ENCODE measurements at places on chromosomes 1 and 21.

DNA sequence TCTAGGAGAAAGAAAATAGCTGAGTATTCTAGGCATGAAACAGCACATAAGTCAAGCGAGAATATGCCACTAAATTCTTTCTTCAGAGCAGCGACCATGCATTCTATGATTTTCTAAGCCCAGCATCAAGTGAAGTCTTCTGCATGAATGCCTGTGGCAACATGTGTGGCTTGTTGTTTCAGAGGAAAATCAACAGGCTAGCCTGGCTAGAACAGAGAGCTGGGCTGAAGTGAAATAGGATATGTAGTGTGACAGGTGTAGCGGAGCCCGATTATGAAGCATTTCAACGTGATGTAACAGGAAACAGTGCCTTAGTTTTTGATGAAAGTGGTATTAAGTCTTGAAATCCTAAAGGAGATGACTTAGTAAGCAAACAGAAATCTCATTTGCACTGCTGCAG is 7.0 kb downstream of the CSDE1 start:
- no peak for DNase-seq

DNA sequence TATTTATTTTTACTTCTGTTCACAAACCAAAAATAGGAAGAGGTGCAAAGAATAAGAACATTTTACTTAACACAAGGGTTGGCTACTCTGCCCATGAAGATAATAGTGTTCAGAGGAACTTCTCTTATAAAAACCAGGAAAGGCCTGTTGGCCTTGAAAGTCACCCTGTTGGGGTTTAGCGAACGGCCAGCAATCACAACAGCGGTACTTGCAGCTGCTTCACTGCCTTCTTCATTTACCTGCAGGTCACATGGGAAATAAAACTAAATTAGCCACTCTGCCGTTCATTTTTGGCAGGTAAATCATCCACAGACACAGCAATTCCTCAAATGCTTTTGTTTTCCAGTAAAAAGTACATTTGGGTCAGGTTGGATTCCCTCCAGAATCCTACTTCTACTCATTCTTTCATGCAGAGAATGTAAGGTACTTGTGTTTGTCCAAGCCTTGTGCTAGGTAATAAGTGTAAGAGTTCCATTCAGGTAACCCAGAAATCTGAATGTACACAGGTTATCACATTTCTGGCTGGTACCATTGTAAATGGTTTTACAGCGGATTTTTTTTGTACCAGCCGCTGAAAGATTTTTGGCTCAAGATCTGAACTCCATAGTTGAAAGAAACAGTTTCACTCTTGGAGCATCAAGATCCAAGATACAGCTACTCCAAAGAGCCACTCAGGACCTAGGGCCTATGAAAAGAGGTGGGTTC is 13.1 kb downstream of the SERPINC1 start:
- no peak for DNase-seq

DNA sequence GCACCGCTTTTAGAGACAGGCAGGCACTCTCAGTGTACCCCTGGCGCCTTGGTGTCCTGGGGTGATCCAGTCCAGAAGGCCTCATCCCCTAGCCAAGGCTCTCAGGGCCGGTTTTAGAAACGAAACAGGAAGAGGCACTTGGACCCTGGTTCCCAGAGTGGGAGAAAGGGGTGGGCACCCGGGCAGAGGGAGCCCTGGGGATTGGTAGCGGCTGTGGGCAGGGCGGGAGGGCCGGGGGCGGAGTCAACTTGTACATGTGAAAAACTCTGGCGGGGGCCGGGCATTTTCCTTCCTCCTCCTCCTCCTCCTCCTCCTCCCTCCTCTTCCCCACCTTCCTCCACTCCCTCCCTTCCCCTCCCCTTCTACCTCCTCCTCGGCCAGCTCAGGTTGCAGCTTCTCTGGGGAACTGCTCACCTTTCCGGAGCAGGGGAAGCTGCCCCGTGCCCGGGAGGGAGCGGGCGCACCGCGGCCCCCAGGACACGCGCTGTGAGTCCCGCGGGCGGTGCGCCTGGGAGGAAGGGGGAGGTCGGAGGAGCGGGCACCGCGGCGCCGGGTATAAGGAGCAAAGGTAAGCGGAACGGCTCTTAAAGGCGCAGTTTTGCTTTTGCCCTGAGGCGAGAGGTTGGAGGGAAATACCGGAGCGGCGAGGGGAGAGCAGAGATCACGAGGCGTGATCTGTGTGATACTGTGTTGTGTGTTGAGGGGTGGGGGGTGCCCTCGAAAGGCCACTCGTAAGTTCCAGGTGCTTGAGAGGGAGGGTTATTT is at the start of gene CDK18:
Gene CDK18 (plus strand): TSS at position 359 of the 765 bp plus-strand sequence. CDS start 18,499 bp downstream, outside the sequence.
- peak; percentile 32 for DNase-seq

GRCh38 chr21:28256420-28256831 is 736.3 kb downstream of the LTN1 start:
- no peak for DNase-seq

GRCh38 chr1:183092350-183092749 is 69.1 kb downstream of the LAMC1 start:
- no peak for DNase-seq

- DNase-seq: no peak
Observed at GRCh38 chr1:104874044-104874443, 1124.3 kb downstream of the AMY1C start.

DNA sequence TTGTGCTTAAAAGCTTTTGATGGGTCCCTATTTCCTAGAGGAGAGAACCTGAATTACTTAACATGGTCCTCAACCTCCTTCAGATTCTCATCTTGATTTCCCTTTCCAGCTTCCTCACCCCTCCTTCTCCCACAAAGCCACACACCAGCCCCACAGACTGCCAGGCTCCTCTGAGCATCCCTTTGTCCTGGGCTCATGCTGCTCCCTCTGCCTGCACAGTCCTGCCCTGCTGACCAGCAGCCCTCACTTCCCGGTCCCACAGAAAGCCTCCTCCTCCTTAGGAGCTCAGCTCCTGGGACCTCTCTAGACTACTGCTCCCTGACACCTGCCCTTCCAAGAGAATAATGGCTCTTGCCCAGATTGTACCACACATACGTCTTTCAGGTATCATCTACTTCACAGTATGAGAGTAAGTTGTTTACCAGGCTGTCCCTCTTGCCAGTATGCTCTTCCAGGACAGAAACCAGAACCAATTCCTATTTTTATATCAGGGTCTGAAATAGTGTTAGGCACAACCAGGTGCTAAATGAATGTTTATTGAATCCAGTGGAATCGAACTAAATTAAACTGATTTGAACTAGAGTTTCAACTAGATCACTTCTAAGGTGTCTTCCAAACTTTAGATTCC is 373.4 kb downstream of the LMX1A start:
- DNase-seq: no peak

GRCh38 chr21:46294647-46295176 is 8.6 kb downstream of the YBEY start:
- DNase-seq: no peak

- DNase-seq: no peak
Observed at GRCh38 chr1:107941123-107941522, 23.9 kb downstream of the VAV3 start.

GRCh38 chr1:67261680-67262079 is 46.0 kb upstream of the IL12RB2 start:
- DNase-seq: peak; percentile 25

DNA sequence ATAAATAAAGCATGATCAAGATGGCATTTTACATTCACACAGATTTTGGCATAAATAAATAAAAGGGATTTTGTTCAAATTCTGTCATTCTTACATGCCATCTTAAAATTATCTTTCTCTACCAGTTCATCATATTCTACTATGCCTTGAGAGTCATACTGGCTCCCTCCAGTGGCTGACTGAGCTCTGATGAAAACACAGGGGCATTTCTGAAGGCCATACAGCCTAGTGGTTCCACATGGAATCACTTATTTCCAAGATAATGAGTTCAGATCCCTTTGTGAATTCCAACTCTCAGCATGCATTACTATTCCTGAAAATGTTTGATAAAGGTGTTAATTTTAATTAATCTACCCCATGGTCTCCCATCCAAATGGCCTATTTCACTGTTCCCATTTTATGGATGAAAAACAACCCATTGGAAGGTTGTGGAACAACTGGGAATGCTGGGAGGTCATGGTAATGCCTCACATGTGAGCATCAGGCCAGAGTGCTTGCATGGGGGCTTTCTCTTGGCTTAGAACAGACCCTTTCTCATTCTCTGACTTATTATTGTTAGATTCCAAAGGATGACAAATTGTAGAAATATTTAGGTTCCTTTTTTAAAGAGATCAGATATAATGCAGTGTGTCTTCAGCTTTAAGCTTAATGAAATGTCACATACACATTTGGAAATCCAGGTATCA is 622.4 kb upstream of the PKN2 start:
- DNase-seq: no peak

- DNase-seq: no peak
Observed at GRCh38 chr1:19495000-19495656, 9.8 kb upstream of the CAPZB start.

- no peak for DNase-seq
Observed at GRCh38 chr1:96559181-96559580, 162.4 kb upstream of the PTBP2 start.

DNA sequence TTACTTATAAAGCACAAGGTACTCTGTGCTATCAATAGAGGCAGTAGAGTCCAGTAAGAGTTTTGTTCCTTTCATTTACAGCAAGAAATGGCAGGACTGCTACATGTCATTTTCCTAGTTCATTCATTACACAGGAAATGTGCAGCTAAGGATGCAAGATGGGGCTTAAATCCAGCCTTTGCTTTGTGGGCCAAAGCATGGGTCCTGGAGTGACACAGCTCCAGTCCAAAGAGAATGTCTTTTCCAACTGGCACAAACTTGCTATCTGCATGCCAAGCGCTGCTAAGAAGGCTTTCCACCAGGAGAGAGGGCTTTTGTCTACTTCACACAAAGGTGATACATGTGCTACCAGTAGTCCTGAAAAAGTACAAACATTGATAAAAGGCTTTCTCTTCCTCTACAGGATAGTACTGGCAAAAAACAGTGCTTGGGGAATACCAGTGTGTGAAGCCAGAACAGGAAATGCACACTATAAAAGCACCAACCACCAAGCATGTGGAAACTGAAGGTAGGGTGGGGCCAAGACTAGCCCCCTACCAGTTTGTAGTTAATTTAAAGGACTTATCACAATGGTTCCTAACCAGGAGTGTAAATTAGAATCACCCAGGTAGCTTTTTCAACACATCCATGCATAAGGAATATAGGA is 68.7 kb downstream of the ARID4B start:
- DNase-seq: no peak

DNA sequence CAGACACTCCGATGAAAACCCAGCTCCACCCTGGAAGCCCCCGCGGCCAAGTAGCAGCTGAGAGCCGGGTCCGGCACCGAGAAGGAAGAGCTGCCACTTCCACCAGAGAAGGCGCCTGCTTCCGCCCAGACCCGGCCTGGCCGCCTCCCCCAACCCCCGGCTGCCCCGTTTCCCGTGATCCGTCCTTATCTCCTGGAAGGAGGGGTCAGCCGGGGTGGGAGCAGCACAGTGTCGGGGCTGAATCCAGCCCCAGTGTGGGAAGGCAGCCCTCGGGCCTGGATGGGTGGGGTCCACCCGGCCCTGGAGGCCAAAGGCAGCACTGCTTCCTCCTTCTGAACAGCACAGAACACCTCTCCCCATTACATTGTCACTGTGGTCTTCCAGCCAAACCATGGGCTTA is 69.4 kb downstream of the MEGF6 start:
- no peak for DNase-seq

DNA sequence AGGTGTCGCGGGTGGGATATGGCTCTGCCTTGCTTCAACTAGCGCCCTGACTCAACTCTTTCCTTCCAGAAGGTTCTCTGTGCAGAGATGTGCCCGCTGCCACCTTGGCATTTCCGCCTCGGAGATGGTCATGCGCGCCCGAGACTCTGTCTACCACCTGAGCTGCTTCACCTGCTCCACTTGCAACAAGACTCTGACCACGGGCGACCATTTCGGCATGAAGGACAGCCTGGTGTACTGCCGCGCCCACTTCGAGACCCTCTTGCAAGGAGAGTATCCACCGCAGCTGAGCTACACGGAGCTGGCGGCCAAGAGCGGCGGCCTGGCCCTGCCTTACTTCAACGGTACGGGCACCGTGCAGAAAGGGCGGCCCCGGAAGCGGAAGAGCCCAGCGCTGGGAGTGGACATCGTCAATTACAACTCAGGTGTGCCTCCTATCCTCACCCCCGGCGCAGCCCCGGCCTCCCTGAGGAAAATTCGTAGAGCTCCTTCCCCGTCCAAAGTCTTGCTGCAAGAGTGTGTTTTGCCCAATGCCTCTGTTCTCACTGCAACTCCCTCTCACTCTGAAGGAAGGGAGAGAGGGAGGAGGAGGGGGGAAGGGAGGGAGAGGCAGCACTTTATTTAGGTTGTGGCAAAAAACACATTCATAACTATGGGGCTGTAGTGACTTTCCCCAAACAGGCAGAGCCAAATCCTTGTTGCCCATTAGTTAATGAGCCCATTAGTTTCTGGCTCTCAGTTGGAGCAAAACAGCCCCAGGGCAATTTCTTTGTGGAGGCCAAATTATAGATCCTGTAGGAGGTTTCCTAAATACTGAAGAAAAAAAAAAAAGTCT is 4.3 kb downstream of the LHX9 start:
- no peak for DNase-seq

DNA sequence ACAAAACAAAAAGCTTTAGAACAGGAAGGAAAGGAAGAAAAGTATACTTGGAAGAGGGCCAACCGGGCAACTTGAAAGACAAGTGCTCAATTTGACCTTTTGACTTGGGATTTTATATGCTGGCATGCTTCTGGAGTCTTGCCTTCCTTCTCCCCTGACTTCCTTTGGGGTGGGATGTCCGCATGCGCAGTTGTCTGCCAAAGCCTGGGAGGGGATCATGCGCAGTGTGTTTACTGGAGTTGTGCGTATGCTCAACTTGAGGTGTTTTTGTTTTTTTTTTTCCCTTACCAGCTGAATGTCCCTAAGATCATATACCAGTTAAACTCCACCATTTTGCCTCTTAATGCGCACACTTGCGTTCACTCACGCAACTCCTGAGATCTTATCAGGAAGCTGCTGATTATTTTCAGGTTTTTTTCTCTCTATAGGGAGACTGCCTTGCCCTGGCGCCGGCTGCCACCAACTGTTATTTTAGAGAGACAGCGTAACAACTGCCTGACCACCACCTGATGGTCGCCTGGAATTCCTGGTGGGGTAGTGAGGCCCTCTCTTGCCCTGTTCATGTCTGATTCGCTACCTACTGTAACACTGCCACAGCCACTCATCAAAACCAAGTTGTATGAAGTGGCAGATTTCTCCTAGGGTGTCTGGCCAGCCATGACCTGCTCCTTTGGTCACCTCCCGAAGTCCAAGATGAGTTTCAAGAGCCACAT is 138.7 kb upstream of the ZNF644 start:
- no peak for DNase-seq

GRCh38 chr1:67484492-67484891 is 54.3 kb upstream of the SERBP1 start:
- no peak for DNase-seq

- DNase-seq: no peak
Observed at GRCh38 chr1:53600561-53600960, 138.4 kb downstream of the GLIS1 start.

GRCh38 chr1:46479744-46480350 is 9.8 kb upstream of the DMBX1 start:
- DNase-seq: no peak

DNA sequence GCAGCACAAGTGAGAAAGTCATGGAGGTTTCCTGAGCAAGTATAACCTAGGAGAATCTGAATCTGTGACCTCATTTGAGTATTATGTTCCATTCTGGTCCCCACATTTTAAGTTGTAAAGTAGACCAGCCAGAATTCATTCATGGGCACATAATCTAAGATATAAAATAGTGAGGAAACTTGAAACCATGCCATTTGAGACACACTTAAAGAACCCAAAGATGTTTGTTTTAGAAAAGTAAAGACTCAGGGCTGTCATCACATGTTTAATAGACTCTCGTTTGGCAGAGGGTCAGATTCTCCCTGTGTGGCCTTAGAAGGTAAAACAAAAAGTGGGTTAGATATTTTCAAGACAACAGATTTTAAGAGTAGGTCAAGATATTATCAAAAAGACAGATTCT is 6.4 kb downstream of the SZT2 start:
- DNase-seq: no peak

GRCh38 chr21:20997636-20998455 is at the start of gene NCAM2:
TSS of gene NCAM2 (plus strand) at chr21:20998409.
- DNase-seq: peak; percentile 43
